ENCODE measurements at places on chromosomes 5 and 9. TPM values are rescaled to one million over a fixed set of nuclear protein-coding genes. Genes with fewer than 3 reads are reported as not detected.

The NUTM2F gene
- not detected for polyA plus RNA-seq

The LRRTM2 gene
- 0.76 TPM for polyA plus RNA-seq

The RLN1 gene
- polyA plus RNA-seq, result not detected

The ZSWIM6 gene
- polyA plus RNA-seq, result 6.8 TPM

DNA sequence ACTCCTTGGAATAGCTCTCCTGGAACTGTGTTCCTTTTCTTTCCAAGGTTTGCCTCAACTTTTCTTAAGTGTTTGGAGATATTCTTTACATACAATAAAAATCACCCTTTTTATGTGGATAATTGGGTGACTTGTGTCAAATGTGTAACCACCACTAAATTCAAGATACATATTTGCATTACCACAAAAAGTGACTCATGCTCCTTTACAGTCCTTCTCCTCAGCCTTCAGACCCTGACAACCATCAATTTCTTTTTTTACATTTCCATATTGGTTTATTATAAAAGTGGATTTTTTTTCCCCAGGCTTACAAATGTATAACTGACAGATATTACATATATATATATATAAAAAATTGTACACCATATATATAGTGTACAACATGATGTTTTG, 372.0 kb upstream of the KCNN2 start:
- DNase-seq, result peak; percentile 8

GRCh38 chr5:111742177-111742994, 14.6 kb downstream of the NREP start:
- no peak for DNase-seq

DNA sequence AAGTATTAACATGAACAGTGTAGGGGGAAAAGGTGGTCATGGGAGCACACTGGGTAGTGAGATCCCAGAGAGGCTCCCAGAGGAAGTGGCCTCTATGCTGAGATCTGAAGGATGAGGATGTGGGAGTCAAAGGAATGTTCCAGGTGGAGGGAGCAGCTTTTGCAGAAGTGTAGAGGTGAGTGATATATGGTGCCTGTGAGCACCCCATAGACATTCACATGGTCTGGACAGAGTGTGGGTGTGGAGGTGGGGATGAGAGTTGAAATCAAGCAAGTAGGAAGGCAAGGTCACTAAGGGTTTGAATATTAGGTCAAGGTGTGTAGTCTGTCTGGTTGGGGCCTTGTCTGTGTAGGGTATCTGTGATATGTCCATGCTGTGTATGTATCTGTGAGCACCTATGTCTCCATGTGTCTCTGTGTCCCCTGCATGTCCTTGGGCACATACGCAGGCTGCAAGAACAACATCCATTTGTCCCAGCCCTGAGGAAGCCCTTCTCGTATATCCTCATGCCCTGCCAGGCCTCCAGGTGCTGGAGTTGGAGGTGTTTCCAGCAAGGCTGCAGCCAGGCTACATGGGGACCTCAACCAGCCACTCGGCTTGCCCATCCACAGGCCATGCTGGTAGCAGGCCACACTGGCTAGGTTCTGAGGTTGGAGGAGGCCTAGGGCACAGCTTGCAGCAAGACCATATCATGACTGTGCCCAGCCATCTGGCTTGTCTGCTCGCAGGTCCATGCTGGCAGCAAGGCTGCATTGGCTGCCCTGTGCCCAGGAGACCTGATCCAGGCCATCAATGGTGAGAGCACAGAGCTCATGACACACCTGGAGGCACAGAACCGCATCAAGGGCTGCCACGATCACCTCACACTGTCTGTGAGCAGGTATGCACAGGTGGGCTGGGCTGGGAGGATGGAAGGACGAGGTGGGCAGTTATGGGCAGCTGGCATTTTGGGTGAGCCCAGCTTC, 4.7 kb downstream of the PDLIM4 start:
- DNase-seq, result no peak

DNA sequence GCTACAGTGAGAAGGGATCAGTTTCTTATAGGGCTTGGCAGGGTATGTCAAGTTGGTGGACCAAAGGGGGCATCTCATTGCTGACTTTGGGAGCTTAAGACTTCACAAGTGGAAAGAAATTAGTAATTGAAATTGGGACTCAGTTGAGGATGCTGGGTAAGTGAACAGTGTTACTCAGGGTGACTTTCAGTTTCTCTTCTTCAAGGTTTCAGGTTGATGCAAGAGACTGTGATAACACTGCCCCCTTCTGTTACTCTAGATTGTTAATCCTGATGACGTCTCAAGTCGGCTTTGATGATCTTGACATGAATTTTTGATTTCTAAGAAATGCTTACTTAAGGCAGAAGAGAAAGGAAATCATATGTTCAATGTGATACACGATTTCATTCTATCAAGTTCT, 21.3 kb downstream of the KCTD16 start:
- peak; percentile 75 for DNase-seq

- no peak for DNase-seq
These were observed 33.7 kb downstream of the GABRP start for GRCh38 chr5:170817195-170817594.

Measured in mammary epithelial cell (primary cell).